ENCODE measurements at places on chromosomes 3 and 15.

DNA sequence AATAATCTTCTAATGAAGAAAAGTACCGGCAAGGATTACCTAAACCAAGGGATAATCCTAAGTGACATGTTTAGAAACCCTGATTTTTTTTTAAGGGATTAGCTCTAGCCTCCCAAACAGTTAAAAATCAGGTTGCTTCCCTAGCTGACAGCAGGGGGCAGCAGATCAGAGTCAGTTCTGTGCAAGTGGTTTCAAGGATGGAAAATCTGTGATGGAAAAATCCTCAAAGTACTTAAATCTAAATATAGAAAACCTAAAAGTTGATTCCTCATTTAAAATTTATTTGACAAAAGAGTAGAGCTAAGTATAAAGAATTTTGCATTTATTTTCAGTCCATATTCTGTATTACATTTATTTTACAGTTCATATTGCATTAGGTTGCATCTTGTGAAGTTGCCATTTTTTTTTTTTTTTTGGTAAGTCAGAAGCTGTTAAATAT is 107.6 kb downstream of the PEX5L start:
- DNase-seq: peak; percentile 52

DNA sequence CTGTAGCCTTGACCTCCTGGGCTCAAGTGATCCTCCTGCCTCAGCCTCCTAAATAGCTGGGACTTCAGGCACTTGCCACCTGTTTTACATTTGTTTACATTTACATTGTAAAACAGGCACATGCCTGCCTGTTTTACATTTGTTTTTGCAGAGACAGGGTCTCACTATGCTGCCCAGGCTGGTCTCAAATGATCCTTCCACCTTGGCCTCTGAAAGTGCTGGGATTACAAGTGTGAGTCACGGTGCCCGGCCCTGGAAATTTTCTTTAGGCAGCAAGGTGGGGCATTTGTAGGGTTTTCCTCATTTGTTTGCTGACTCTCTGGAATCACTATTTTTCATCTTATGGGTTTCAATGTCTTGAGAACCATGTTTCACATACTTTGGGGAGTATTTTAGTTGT is 25.0 kb downstream of the PIF1 start:
- DNase-seq: no peak

DNA sequence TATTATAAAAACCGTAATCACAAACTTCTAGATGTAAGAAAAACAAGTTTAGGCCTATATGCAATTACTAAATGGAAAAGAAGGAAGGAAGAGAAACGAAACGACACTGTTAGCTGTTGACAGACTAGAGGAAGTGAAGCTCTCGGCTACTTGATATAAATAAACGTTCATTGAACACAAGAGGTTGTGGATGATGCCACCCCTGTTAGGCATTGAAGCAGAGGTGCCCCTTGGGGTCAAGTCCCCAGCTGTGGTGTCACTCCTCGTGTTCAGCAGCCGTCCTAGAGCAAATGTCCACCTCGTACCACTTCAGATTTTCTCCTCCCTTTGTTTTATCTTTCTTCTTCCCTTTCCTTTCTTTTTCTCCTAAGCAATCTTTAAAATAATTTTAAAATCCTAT is 146.5 kb upstream of the UBE2E1 start:
- DNase-seq: no peak

- DNase-seq: no peak
Measured at GRCh38 chr15:99692825-99693224, 40.4 kb downstream of the LYSMD4 start.

GRCh38 chr3:32501783-32502117 is 902 bp downstream of the CMTM6 start:
- no peak for DNase-seq

GRCh38 chr3:16067837-16068471 is 106.5 kb upstream of the GALNT15 start:
- no peak for DNase-seq

DNA sequence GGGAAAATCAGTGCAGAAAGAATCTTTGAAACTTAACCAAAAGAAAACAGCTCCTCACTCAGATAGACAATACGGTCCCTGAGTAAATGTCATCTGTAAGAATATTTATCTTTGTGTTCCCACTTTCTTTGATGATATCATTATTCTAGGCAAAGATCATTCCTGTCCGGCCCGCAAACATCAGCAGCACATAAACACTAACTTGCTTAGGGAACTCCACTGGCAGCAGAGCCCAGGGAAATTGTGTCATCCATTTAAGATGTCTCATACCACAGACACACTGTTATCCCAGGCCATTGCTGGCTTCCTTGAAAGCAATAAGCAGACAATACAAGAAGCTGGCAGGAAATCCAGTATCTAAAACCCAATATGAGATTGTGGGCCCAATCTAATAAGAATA is 20.1 kb upstream of the CD96 start:
- DNase-seq: peak; percentile 55

DNA sequence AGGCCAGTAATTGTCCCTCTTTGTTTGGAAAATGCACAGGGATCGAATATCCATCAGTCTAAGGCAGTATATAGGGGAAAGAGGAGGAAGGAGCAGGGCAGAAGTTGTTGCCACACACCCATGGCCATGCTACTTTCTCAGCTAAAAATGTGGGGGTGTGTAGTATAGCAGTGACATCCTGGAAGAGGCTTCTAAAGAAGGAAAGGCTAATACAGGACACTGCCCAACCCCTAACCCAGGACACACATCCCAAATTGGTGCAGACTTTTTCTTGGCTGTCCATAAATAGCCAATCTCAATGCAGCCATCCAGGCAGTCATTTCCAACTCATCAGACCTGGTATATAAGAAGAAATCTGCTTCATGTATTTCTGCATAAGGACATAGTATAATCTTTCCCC is 33.1 kb upstream of the LRRN1 start:
- no peak for DNase-seq

GRCh38 chr3:114834175-114834940 is 312.7 kb downstream of the ZBTB20 start:
- DNase-seq: no peak

DNA sequence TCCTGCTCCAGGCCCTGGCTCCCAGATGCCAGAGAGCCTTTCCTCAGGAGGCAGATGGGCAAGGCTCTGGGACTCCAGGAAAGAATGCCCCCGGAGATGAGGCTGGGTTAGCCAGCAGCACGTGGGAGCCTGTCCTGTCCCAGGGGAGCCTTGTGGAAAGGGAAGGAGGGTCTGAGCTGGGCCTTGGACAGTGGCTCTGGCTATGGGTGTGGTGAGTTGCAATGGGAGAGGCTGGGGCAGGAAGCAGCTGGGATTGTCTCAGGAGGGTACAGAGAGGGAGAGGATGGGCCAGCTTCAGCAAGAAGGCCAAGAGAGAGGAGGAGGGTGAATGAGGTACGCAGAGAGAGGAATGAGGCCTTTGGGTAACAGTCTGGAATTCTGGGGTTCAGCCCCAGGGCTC is 17.4 kb upstream of the CACNA2D2 start:
- DNase-seq: no peak

DNA sequence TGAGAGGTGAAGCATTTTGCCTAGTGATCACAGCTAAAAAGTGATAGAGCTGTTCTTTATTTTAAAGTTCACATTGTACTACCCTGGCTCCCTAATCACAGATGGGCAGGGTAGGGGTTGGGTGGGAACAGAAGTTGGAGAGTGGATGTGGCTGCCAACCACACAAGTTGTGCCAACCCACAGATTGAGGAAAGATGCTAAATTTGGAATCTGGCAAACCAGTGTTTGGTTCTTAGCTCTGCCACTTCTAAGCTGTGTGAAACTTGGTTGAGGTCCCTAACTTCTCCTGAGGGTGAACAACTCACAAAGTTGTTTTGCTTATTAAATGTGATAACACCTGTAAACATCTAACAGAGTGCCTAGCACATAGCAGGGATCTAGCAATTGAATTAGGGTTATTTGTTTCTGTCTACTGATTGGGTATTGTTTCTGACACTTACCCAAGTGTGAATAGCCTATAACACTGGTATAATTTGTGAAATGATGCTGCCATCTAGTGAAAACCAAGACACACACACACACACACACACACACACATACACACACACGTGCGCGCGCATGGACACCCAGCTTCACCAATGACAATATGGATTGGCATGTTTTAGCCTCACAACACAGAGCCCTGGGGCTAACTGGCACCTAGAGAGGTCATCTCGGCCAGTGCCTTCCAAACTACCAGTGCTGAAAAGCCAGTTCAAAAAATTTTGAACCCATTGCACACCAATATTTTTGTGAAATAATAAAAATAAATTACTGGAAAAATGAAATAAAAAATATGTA is 25.3 kb downstream of the ADGRG7 start:
- DNase-seq: peak; percentile 3

DNA sequence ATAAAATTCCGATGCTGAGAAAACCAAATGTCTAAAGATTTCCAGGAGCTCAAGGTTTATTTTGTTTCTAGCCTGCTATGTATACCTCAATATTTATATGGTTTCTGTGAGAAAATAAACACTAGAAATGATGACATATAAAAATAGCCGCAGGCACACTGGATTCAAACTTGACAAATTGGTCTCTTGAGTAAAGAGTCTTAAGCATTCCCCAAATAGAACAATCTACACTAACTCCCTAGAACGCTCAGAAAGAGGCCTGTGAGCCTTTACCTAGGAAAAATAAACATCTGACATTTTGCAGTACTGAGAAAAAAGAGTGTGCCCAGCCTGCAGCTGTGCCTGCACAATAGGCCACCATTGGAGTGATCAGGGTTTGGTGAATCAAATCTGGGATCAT is 75.2 kb downstream of the NEK10 start:
- no peak for DNase-seq

DNA sequence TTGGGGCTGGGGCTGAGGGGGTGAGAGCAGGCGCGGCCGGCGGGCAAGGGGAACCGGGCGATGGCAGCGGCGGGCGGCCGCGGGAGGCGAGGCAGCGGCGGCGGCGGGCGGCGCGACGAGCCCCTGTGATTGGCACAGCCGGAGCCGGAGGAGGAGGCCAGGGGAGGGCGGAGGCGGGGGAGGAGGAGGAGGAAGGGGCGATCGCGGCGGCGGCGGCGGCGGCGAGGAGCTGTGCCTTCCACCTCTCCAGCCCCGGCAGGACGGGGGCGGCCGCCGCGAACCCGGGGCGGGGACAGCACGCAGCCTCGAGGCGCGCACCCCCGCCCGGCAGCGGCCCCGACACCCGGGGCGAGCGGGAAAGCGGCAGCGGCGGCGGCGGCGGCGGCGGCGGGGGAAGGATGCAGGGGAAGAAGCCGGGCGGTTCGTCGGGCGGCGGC is at the start of gene SLCO3A1:
SLCO3A1 (plus strand) TSS at position 198 of the 437 bp plus-strand sequence.
- DNase-seq: peak; percentile 66

GRCh38 chr3:171890398-171890797 is 47.2 kb downstream of the TMEM212 start:
- no peak for DNase-seq

All from AG08395 (cell line).